ENCODE measurements at places on chromosomes 12 and 14.

- no peak for DNase-seq
Observed at GRCh38 chr12:39442831-39443080, 164 bp downstream of the KIF21A start.

GRCh38 chr12:75432924-75433323 is 42.0 kb downstream of the GLIPR1L2 start:
- DNase-seq, result no peak

GRCh38 chr12:2084553-2085296 is 31.9 kb downstream of the CACNA1C start:
- no peak for DNase-seq

GRCh38 chr14:88209273-88209672 is 113.8 kb downstream of the KCNK10 start:
- DNase-seq, result no peak

- DNase-seq, result no peak
Observed at GRCh38 chr12:7146906-7147305, 16.7 kb downstream of the CLSTN3 start.

DNA sequence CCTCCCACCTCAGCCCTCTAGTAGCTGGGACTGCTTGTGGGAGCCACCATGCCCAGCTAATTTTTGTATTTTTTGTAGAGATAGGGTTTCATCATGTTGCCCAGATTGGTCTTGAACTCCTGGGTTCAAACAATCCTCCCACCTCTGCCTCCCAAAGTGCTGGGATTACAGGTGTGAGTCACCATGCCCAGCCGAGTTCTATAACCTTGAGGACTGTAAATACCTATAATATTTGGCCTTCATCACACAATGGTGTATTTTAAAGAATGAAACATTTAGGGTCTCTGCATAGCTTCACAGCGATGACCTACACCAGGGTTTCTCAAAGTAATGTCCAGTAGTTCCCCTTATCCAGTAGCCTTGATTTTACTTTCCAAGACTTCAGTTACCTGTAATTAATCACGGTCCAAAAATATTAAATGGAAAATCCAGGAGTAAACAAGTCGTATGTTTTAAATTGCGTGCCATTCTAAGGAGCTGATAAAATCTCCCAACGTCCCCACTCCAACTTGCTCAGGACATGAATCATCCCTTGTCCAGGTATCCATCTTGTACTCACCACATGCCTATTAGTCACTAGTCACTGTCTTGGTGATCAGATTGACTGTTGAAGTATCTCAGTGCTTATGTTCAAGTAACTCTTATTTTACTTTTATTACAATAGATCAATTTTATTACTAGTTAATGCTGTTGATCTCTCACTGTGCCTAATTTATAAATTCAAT is 368.2 kb downstream of the BTG1 start:
- DNase-seq, result no peak

DNA sequence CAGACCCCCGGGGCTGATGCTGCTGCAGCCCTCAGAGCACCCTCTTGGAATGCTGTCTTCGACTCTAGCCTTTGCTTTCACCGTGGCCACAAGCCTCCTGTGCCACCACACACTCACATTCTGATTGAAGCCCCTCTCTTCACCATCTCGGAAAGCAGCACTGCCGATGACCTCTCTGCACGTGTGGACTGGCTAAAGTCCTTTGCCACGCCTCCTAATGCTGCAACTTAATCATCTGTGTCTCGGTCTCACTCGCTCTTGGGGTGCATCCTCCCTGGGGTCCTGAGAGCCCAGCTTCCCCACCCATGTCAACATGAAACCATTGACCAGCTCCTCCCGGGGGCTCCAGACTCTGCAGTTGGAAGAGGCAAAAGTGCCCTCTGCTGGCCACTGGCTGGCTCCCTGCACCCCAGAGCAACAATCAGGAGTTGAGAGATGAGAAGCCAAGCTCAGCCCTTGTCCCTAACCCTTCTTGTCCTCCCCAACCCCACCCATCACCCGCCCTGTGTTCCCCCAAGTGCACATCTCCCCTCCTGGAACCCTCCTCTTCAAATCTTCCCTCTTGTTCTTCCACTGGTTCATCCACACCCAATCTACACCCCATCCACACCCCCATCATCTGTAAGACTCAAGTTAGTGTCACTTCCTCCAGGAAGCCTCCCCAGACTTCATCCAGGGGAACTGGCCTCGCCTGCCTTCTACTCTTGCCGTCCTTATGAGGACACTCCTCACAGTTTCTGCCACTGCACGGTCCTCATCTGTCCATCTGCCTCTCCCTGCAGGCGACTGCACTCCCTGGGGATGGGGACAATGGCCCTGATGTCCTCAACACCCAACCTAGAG is 23.6 kb upstream of the FAM181A start:
- DNase-seq, result no peak

- no peak for DNase-seq
Observed at GRCh38 chr12:92444763-92445162, 258.0 kb upstream of the PLEKHG7 start.

- no peak for DNase-seq
Observed at GRCh38 chr12:117695956-117696355, 272.8 kb downstream of the KSR2 start.

GRCh38 chr12:52346593-52346992 is 20.7 kb downstream of the KRT85 start:
- DNase-seq, result no peak

DNA sequence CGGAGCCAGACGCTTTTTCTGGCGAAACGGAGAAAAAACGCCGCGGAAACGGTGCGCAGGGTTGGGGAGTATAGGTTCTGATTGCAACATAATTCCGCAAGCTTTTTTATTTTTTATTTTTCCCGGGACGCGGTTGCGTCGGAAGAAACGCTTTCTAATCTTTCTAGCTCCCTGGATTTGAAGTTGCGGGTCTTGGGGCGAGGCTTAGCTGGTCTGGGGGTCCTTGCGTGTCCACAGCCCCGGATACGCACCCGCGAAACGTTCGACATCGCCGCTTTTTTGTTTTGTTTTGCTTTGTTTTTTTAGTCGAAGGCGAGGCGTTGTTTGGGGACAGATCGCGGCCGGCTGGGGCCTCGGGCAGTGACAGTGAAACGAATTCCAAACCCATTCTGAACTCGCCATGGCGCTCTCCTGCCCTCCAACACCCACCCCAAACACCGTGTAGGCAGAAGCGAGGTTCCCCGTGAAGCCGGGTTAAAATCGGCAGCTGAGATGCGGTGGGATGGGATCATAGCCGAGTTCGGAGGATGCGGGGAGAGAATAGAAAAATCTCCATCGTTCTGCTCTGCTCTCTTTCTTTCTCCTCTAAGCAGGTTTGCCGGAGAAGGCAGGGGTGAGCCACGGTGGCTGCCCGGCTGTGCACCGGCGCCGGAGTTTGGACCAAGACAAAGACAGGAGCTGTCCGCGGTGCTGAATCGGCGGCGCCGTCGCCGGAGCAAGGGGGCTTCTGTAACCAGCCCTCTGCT is 8.1 kb upstream of the LHX5 start:
- DNase-seq, result no peak

All from stimulated activated CD8-positive, alpha-beta memory T cell treated with anti-CD3 and anti-CD28 coated beads, Interleukin-4, amount 100 ng/mL, for 1 hour (primary cell).